Spleen (tissue), 13 donors: ENCODE measurements at places on chromosomes 16 and 17. TPM values are rescaled to one million over a fixed set of nuclear protein-coding genes. Genes with fewer than 3 reads are reported as not detected.

- DNase-seq: no peak
These were observed 13.8 kb upstream of the CDRT15L2 start for GRCh38 chr17:20565711-20566110.

Gene SCARF1
- total RNA-seq: 103 TPM

Gene HBM
- 1.4 TPM for total RNA-seq

DNA sequence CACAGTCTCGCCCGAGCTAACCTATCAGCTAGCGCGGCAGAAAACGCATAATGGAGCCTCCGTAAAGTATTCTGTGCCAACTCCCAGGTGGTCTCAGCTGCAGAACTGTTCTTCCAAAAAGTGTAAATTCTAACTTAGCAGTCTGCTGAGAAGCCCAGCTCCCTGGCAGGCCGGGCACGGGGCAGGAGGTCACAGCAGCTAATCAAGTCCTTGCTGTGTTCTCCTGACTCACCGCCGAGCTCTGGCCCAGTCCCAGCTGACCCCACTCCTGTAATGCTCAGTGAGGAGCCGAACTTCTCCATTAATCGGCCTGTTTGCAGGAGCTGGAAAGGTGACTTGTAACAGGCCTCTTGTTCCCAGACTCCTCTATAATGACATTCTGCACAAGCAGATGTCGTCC, 193.3 kb downstream of the IRX3 start:
- DNase-seq: no peak

Gene PRSS22
- not detected for total RNA-seq

Gene MEFV
- total RNA-seq: 39.2 TPM

DNA sequence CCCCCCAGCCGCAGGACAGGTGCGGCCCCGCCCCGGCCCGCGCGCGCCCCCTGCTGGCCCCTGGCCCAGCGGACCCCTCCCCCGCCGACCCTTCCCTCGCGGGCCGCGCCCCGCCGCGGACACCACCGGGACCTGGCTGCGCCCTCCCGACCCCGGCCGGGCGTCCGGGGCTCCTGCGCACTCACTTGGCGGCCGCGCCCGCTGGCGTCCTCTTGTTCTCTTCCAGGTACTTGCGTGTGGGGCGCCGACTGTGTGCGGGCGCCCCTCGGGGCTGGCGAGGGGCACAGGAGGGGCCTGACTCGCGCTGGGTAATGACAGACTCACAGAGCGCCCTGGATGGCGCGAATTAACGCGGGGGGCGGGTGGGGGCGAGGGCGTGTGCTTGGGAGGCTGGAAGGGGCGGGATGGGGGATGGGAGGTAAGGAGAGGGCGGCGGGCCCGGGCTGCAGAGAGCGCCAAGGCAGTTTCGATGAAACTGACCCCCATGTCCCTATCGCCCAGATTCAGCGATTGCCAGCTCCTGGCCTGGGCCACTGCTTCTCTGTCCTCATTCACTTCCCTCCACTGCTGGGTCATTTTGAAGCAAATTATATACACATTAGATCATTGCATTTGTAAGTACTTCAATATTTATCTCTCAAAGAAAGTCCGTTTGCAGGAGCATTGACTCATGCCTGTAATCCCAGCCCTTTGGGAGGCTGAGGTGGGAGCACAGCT, 445 bp upstream of the DBNDD1 start:
- DNase-seq: peak; percentile 84

- DNase-seq: no peak
These were observed 54.9 kb downstream of the SNX11 start for GRCh38 chr17:48162306-48162934.

- no peak for DNase-seq
These were observed 21.2 kb downstream of the USP31 start for GRCh38 chr16:23128056-23128455.

Gene KRT23
- total RNA-seq: 6.3 TPM

Gene WNT9B
- 13.4 TPM for total RNA-seq
